Tracheal epithelial cell (primary cell): ENCODE measurements at places on chromosomes 6 and 20. TPM values are rescaled to one million over a fixed set of nuclear protein-coding genes. Genes with fewer than 3 reads are reported as not detected.

The LINC00237 gene
- not detected in 2 replicates for total RNA-seq

The CTCFL gene
- not detected in 2 replicates for total RNA-seq

The PLA2G7 gene
- total RNA-seq: 0.72 TPM in 1 of 2 replicates, not detected in the other

The CDH4 gene
- 2.4 and 5.8 TPM in 2 replicates for total RNA-seq

The UST gene
- total RNA-seq: 7.7 and 27.7 TPM in 2 replicates

The PAK5 gene
- under 0.01 TPM in 1 of 2 replicates, not detected in the other for total RNA-seq

The DPPA5 gene
- not detected in 2 replicates for total RNA-seq

The CRNKL1 gene
- 15.6 and 16.6 TPM in 2 replicates for total RNA-seq

The ADGRF4 gene
- 16.0 and 27.0 TPM in 2 replicates for total RNA-seq

The CLVS2 gene
- total RNA-seq: not detected in 2 replicates

The SNX3 gene
- total RNA-seq: 125 and 140 TPM in 2 replicates

The ASIP gene
- total RNA-seq: not detected in 2 replicates

The SLC18B1 gene
- total RNA-seq: 13.6 and 15.9 TPM in 2 replicates

The LTB gene
- 6.7 TPM in 1 of 2 replicates, not detected in the other for total RNA-seq

The SLC32A1 gene
- total RNA-seq: not detected in 2 replicates

The MOG gene
- not detected in 2 replicates for total RNA-seq

The KHDC1L gene
- not detected in 2 replicates for total RNA-seq
